ENCODE measurements at places on chromosomes 12 and 14.

- no peak for DNase-seq
These were observed 33.4 kb upstream of the TXNRD1 start for GRCh38 chr12:104182144-104182543.

- DNase-seq = no peak
These were observed 33.7 kb downstream of the NRDE2 start for GRCh38 chr14:90297876-90298629.

- no peak for DNase-seq
These were observed 61.6 kb downstream of the CAPZA3 start for GRCh38 chr12:18799561-18799960.

GRCh38 chr12:14885718-14886221, at the start of gene MGP:
Gene MGP, minus strand, starts transcription at chr12:14885854. Its CDS starts 63 bp downstream, at chr12:14885791.
- DNase-seq = no peak

GRCh38 chr12:10018386-10018785, 8.0 kb downstream of the CLEC12B start:
- DNase-seq = no peak

DNA sequence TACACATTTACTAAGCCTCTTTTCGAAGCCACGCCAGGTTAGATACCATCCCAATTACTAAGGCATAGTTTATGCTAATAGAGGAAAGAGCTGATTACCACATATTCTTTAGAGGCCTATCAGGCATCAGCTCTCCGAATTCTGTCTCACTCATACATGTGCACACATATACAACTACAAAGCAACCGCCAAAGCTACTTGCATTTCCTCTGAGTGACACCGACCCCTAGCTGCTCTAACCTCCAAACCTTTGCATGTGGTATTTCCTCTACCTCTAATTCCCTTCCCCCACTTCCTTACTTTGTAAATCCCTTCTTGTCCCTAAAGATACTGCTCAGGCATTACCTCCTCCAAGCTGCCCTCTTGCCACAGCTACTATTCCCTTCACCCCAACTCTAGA, 107.2 kb downstream of the DUSP6 start:
- no peak for DNase-seq

- no peak for DNase-seq
These were observed 24.6 kb downstream of the LIN7A start for GRCh38 chr12:80912901-80913770.

All from stimulated activated CD8-positive, alpha-beta memory T cell treated with anti-CD3 and anti-CD28 coated beads, Interleukin-4, amount 100 ng/mL, for 1 hour (primary cell).